ENCODE measurements at places on chromosomes 13 and 19.
A peak's percentile ranks its signal among the peaks of the same experiment; 100 is the strongest.

GRCh38 chr19:49590971-49591730, at the start of gene PRR12:
PRR12 (plus strand) TSS chr19:49591182; CDS start chr19:49591655, 473 bp downstream.
- DNase-seq, result peak; percentile 92

GRCh38 chr13:107753291-107753690, 462.0 kb downstream of the LIG4 start:
- no peak for DNase-seq

- no peak for DNase-seq
These were observed 738.2 kb downstream of the GPC5 start for GRCh38 chr13:92136449-92137155.

- no peak for DNase-seq
These were observed 41.6 kb upstream of the ZNF730 start for GRCh38 chr19:23075031-23075733.

- no peak for DNase-seq
These were observed 3.2 kb upstream of the MAP2K7 start for GRCh38 chr19:7900401-7900870.

DNA sequence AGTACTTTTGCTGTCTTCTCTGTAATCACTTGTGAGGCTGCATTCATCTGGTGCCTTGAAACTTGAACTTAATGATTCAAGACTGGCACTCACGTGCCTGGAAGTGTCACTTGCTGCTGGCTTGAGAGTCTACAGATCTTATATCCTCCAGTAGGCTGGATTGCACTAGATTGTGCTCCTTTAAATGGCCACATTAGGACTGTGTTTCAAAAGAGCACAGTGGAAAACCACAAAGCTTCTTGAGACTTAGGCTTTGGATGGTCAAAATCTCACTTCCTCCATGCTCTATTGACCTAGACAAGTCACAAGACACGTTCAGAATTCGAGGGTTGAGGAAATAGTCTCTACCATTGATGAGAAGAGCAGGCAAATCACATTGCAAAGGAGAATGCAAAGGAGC, 1278.8 kb upstream of the MIR17HG start:
- no peak for DNase-seq

- no peak for DNase-seq
These were observed 23.4 kb upstream of the SLITRK1 start for GRCh38 chr13:83905641-83906040.

GRCh38 chr13:98476538-98476966, 100.4 kb downstream of the STK24 start:
- peak; percentile 95 for DNase-seq
